ENCODE measurements at places on chromosomes 7 and 10. TPM values are rescaled to one million over a fixed set of nuclear protein-coding genes. Genes with fewer than 3 reads are reported as not detected.

The ANKRD22 gene
- total RNA-seq: not detected

GRCh38 chr7:106283501-106283830, 1.3 kb downstream of the NAMPT start:
- DNase-seq: no peak

- DNase-seq: no peak
Measured at GRCh38 chr10:13239923-13240322, 5.7 kb upstream of the UCMA start.

GRCh38 chr7:77714195-77714594, 17.9 kb downstream of the RSBN1L start:
- DNase-seq: no peak

- no peak for DNase-seq
Measured at GRCh38 chr10:75540357-75540966, 109.0 kb downstream of the LRMDA start.

DNA sequence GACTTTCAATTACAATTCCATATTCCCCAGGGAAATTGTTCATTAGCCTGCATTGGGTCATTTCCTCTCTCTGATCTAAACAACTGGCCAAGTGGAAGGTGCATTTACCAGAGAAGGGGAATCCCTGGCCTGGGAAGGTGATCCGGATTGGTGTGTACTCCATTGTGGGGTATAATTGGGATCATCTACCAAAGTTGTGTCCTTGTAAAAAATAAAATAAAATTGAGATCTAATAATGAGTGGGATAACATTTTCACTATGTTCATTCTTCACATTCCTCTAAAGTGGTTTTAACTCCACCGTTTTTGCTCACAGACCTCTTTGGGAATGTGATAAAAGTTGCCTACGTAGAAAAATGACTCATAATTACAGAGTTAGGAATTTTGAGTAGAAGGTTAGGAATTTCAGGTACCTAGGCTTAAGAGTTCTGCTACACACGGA, 22.8 kb downstream of the ARL5B start:
- DNase-seq: peak; percentile 81

All from astrocyte (in vitro differentiated cells and primary cell).